ENCODE measurements at places on chromosomes 13 and 19. TPM values are rescaled to one million over a fixed set of nuclear protein-coding genes. Genes with fewer than 3 reads are reported as not detected.

Gene SYT5
- polyA plus RNA-seq: 0.32 TPM

GRCh38 chr13:98504371-98504963 is 72.4 kb downstream of the STK24 start:
- no peak overlapping the region for H3K27ac ChIP-seq
- peaks cover 25% of the 10 kb centered on the region for H3K4me1 ChIP-seq
- H3K27me3 ChIP-seq: no peaks in the 10 kb centered on the region

DNA sequence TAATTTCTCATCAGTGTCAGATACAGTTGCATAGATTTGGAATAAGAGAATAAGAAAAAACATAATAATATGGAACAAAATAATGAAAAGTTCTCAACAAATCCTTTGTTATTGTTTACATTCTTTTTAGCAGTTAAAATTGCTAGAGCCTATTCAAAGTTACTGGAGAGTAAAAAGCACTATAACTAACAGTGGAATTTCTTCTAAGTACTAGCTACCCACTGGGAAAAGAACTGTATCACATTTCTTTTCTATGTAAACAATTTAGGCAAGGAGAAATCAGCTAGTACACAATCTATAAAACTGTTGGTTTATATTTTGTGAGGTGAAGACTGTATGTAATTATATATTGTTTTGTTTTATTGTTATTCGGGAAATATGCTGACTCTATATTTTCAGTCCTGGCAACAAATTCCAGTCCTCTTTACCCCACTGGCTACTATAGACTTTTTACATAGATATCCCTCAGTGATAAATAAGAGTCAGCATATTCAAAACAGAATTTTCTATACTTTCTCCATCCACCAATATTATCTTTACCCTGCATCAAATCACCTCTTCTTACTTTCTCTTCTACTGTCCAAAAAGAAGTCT is 222.0 kb downstream of the PCDH9 start:
- no peaks in the 10 kb centered on the region for H3K4me1 ChIP-seq
- no peak for DNase-seq
- H3K36me3 ChIP-seq: no peaks in the 10 kb centered on the region
- no peak overlapping the region for H3K27ac ChIP-seq
- no peak overlapping the region for H3K4me3 ChIP-seq

- no peak overlapping the region for H3K27ac ChIP-seq
- DNase-seq: no peak
- H3K27me3 ChIP-seq: no peaks in the 10 kb centered on the region
- H3K4me1 ChIP-seq: peaks cover 21% of the 10 kb centered on the region
- H3K36me3 ChIP-seq: peaks cover 77% of the 10 kb centered on the region
Measured at GRCh38 chr19:5933391-5934068, 19.5 kb downstream of the CAPS start.

- no peaks in the 10 kb centered on the region for H3K27me3 ChIP-seq
- DNase-seq: no peak
- H3K36me3 ChIP-seq: peaks cover 45% of the 10 kb centered on the region
- H3K4me1 ChIP-seq: peaks cover 18% of the 10 kb centered on the region
- H3K4me3 ChIP-seq: no peak overlapping the region
Measured at GRCh38 chr19:19040417-19040816, 7.0 kb downstream of the ARMC6 start.

DNA sequence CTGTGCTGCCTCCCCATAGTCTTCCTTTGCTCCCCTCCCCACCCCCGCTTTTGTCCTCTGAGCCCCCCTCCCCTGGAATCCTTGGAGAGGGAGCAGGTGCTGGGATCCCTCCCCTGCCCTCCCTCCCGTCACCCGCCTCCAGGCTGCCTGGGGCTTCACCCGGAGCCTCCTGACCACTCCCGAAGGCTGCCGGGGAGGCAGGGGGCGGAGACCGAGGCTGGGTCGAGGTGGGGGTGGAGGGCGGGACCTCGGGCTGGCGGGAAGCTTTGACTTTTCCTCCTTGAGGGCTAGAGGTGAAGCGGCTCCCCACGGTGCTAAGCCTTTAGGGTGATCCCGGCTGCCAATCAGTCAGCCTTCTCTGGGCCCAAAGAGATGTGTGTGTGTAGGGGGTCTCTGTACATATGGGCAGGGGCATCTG is 1.5 kb downstream of the KMT5C start:
- H3K36me3 ChIP-seq: peaks cover 46% of the 10 kb centered on the region
- peaks cover 4% of the 10 kb centered on the region for H3K27me3 ChIP-seq
- H3K4me3 ChIP-seq: peak overlapping the region; percentile 64
- H3K4me1 ChIP-seq: peaks cover 26% of the 10 kb centered on the region
- DNase-seq: peak; percentile 65

All from thymus (tissue), 14 donors.